ENCODE measurements at places on chromosomes 1 and 21.

DNA sequence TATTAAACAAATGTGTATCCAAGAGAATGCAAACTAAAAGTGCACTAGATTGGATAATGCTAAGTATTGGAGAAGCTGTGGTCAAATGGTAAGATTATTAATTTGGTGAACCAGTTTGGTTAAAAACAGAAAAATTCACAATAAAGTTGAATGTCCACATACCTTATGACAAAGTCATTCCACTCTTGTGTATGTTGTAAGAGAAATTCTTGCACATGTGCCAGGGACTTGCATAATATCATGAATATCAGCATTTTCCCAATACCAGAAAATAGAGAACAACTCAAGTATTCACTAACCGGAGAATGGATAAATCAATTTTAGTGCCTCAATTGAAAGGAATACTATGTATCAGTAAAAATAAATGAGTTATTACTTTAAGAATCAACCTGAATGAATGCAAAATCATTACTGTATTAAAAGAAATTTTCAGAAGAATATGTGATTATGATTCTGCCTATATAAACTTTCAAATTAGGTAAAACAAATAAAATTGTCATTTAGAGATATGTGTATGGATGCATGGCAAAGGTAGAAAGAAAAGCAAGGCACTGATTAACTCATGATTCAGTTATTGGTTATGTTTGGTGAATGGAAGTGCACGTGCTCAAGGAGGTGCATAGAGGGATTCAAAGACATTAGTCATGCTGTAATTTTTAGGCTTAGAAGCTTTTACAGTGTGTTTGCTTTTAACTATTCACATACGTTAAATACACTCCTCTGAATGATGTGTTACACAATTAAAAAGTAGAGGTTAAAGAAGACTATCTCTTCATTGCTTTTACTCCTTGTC lies 217.4 kb upstream of the KCNK2 start:
- no peak for DNase-seq

DNA sequence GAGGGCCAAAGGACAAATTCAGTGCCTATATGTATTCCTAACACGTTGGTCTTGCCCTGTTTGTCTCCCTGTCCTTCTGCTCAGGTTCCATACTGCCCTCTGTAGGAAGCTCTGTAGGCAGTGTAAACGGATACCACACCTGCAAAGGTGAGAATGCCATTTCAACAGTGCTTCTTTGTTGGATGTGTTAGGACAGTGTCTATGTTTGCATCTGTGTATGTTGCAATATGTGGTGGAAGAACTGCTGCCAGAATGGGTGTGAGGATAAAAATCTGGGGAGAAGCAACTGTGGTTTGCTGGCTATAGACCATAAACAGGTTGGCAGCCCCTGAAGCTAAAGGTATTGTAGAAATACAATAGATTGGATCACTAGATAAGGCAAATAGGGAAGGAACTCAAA lies 113.1 kb upstream of the BMP8A start:
- DNase-seq = no peak

DNA sequence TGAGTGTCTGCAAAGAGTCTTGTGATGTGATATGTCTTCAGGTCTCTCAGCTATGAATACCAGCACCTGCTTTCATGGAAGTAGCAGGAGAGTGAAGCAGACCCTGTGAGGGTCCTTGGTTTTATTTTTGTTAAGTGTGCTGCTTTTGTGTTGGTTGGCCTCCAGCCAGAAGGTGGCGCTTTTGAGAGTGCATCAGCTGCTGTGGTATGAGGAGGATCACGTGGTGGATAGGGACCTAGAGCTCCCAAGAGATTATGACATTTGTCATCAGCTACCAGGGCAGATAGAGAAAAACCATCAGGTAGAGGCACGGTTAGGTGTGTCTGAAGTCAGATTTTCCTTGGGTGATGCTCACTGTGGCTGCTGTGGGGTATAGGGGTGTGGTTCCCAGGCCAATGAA lies 1232.1 kb downstream of the MRPL39 start:
- no peak for DNase-seq

DNA sequence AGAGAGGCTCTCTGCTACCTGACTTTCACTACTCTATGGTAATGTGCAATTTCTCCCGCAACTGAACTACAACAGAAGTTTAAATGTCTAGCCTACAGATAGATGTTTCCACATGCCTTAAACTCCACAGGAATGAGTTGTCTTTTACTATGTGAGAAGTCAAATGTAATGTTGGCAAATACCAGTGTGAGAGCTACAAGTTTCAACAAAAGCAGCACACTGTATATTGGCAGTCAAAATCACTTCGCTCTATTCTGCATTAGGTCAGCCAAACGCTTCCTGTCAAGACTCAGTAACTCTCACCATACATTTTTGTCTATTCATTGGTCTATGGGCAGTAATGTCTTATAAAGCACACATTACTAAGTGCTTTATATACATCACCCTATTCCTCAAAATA lies 41.9 kb downstream of the LUZP1 start:
- no peak for DNase-seq

DNA sequence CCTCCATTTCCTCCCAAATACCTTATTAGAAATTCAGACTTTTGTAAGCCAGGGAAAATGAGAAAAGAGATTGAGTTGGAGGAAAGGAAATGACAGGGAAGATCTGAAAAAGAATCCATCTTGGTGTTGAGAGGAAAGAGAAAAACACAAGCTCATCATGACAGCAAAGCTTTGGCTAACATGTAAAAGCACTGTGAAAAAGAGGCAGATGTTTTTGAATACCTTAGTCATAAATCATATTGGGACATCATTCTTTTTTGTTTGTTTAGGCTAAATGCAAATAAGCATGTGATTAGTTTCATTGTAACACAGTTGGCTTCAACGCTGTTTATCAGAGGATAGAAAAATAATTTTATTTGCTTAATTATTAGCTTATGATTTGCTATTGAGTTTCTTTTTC lies 64.6 kb downstream of the LHX8 start:
- no peak for DNase-seq

DNA sequence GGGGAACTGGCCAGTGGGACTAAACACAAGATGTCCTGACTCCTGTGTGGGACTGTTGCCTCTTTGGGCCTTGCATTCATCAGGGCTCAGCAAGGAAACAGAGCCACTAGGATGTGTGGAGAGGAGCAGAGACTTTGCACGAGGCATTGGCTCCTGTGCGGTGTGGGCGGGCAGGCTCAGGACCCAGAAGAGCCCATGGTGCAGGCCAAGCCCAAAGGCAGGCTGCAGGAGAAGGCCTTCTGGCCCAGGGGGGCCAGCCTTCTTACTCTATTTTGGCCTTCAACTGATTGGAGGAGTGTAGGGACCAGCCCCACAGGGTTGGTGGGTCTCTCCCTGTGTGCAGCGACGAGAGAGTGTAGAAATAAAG lies 23.5 kb downstream of the LRRC3 start:
- no peak for DNase-seq

GRCh38 chr1:204232526-204232925 lies 18.7 kb upstream of the GOLT1A start:
- DNase-seq = peak; percentile 32

- DNase-seq = no peak
Measured at GRCh38 chr1:114082304-114082630, 71.4 kb downstream of the SYT6 start.

DNA sequence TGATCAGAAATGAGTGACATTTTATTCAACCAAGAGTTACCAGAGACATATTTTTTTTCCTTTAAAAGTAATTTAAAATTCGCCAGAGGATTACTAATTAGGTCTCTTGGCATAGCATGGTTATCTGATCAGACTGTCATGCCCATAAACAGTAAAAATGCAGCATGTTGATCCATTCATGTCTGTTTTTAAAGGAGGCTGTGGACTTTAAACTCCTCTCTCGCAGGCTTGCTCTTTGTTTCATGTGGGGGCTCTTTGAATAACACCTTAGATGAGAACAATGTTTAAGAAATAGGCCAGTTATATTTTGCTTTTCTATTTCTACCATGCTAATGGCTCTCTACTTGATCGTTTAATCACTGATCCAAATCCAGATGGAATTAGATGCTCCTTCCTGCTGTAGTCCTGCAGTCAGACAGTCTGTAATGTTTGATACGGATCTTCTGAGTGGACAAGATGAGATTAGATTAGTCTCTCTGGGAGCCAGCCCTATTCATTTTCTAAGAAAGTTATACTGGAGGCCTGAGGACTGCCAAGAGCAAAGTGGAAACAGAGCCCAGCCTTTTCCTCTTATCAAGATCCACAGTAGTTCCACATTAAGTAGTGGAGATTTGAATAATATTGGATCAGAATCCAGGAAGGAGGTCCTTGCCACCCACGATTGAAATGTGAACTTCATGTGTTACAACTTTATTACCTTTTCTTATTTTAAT lies 197.4 kb downstream of the HS2ST1 start:
- DNase-seq = no peak

DNA sequence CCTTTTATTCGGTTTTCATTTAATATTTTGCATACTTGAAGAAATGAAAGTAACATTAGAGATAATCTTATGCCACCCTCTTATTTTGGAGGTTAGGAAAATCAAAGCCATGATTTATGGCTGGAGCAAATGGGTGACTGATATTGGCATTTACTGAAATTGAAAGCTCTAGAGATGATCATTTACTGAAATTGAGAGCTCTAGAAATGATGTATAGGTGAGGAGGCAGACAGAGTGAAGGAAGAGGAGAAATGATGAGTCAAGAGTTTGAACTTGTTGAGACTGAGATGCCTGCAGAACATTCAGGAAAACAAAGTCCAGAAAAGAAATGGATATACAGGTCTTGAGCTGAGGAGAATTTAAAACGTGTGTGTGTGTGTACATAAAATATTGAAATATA lies 217.6 kb downstream of the LTN1 start:
- no peak for DNase-seq

- no peak for DNase-seq
Measured at GRCh38 chr1:52531249-52531872, 21.5 kb downstream of the TUT4 start.

GRCh38 chr21:44059710-44060109 lies 47.5 kb upstream of the PWP2 start:
- DNase-seq = no peak

- DNase-seq = no peak
Measured at GRCh38 chr1:180156201-180156600, 1.5 kb downstream of the QSOX1 start.

GRCh38 chr1:53710584-53710983 lies 28.4 kb downstream of the GLIS1 start:
- DNase-seq = no peak

DNA sequence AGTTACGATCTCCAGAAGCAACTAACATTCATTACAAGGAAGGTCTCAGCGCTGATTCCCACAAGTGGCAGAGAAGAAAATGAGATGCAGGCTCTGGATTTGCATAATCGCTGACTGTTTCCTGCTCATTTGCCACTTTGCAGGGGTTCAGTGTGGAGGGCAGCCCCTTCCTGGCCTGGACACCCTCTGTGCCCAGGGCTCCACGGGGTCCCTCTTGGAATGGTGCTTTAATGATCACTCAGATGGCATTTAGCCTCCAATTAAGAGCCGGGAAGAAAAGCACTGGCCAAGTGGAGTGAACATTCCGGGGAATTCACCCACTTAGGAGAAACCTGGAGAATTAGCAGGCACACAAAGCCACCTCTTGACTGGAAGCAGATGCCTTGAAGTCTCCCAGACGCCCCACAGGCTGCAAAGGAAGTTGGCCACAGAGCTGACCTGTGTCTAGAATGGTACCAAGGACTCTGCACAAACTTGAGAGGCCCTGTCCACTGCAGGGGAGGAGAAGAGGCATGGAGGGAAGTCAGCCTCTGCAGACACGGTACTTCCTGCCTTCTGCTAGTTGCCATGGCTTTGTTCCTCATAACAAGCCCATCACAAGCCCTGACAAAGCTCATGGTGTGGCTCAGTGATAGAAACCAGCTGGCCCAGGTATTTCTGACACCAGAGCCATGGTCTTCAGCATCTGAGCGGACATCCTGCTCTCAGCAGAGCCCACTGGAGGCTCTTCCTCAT lies 157.2 kb downstream of the KAZN start:
- no peak for DNase-seq

- DNase-seq = no peak
Measured at GRCh38 chr1:77412069-77412819, 130.4 kb downstream of the AK5 start.

GRCh38 chr21:46156678-46157077 lies 1.3 kb upstream of the FTCD start:
- no peak for DNase-seq

DNA sequence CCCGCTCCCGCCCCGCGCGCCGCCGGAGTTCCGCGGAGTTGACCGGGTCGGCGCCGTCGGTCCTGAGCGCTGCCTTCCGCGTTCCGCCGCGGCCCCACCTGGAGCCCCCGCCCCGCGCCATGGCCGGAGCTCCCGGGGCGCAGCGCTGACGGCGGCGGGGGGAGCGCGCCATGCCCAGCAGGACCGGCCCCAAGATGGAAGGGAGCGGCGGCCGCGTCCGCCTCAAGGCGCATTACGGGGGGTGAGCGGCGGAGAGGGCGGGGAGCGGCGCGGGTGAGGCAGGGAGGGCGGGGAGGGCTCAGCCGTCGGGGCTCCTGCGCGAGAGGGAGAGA lies 216 bp downstream of the PRKCZ start:
- DNase-seq = no peak

DNA sequence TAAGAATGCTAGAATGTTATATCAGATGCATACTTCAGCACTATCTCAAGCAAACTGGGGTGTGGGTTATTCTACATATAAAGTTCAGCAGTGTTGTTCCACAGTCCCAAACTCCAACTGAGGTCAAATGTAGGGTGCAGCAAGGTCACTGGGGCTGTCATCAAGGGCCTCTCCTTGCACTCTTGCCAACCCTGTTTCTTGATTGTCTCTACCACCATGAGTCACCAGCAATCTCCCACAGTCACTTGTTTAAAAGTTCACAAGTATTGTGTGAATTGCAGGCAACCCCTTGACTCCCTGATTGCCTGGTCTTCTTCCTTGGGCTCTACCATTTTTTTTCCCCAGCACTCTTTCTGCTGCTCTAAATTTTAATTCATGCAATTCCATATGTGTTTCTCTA lies 10.6 kb downstream of the METTL18 start:
- DNase-seq = no peak

- no peak for DNase-seq
Measured at GRCh38 chr1:40653851-40654537, 11.5 kb downstream of the RIMS3 start.

GRCh38 chr1:100034470-100034869 lies 64.7 kb downstream of the SLC35A3 start:
- DNase-seq = no peak

DNA sequence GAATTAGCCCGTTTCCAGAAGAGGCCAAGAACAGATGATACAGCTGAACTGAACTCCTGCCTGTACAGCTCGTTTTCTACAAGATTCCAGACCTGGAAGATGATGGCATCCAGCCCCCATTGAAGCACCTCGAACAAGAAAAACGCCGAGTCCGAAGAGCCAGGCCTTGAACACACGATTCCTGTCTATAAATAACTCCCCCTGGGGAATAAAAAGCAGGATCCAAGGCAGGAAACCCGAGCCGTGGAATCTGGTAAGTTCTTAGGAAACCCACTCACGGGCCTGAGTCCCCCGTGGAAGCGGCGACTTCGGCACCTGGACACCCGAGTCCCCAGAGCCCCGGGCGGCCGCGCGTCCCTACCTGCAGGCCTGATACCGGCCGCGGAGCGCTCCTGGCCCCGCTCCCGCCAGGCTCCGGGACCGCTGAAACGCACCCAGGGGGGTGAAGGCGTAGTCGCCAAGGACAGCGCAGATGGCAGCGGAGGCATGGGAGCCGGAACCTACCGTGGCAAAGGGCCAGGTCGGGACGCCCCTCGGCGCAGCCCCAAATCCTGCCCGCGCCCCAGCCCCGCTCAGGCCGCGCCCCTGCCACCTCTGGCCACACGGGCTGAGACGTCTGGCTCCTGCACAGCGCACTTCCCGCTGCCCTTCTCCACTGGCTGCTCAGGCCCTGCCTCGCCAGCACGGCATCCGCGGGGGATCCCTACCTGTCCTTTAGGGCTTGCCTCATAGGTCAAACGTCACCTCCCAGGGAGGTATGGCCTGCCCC lies 14.0 kb upstream of the HLCS start:
- no peak for DNase-seq

- DNase-seq = no peak
Measured at GRCh38 chr21:38327984-38328383, 71.2 kb downstream of the KCNJ15 start.
